Inflammatory macrophage (primary cell): ENCODE measurements at places on chromosomes 11 and 22.

DNA sequence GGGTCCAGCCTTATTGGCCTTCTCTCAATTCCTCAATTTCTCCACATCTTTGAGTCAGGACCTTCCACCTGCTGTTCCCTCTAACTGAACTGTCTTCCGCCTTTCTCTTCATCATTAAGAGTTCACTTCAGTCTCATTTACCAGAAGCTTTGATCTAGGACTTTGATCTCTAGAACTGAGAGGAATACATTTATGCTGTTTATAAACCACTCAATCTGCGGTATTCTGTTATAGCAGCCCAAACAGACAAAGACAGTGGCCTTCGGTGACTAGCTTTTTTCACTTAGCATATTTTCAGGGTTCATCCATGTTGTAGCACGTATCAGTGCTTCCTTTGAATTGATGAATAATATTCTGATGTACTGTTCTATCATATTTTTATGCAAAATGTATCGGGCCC lies 10.5 kb downstream of the CLPB start:
- DNase-seq: no peak

DNA sequence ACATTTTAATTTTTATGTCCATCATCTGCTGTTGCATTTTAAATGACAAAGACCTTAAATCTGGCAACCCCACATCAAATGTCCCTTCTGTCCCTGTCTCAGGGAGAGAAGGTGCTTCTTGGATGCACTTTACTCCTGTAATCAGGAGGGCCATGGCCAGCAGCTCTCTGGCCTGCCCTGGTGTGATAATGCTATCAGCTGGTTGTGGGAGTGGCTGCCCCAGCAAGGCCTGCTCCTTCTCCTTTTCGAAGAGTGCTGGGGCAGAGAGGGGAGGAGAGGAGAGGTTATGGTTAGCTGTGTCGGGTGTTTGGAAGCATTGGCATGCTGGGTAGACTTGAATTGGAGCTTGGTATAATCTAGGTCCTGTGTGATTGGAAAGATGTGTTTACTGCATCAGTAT lies 12.8 kb downstream of the TNRC6B start:
- peak; percentile 51 for DNase-seq

GRCh38 chr11:6925636-6926207 lies 504 bp upstream of the ZNF215 start:
- no peak for DNase-seq

GRCh38 chr11:64644647-64645275 lies 53.7 kb downstream of the SLC22A12 start:
- no peak for DNase-seq

GRCh38 chr22:49033616-49034015 lies 794.1 kb downstream of the BRD1 start:
- no peak for DNase-seq
